Frontal cortex (tissue), 4 donors: ENCODE measurements at places on chromosomes 6 and 20. TPM values are rescaled to one million over a fixed set of nuclear protein-coding genes. Genes with fewer than 3 reads are reported as not detected.

Gene CFAP61
- total RNA-seq = 2.0 TPM

Gene C6orf163
- total RNA-seq = 4.9 TPM

Gene THBD
- 1.2 TPM for total RNA-seq

Gene SNAI1
- total RNA-seq = not detected

Gene ADGRF4
- not detected for total RNA-seq

Gene LRRC1
- 10.6 TPM for total RNA-seq

Gene PRDM1
- total RNA-seq = 1.6 TPM

Gene HLA-DMB
- total RNA-seq = 0.82 TPM

Gene TREM1
- not detected for total RNA-seq

Gene KIF25
- 0.41 TPM for total RNA-seq

Gene CCDC170
- 0.41 TPM for total RNA-seq

Gene TPMT
- 8.2 TPM for total RNA-seq

Gene CDSN
- not detected for total RNA-seq
